ENCODE measurements at places on chromosomes 12 and 14.

GRCh38 chr12:113241191-113242025 is 20.1 kb downstream of the TPCN1 start:
- DNase-seq, result peak; percentile 83

DNA sequence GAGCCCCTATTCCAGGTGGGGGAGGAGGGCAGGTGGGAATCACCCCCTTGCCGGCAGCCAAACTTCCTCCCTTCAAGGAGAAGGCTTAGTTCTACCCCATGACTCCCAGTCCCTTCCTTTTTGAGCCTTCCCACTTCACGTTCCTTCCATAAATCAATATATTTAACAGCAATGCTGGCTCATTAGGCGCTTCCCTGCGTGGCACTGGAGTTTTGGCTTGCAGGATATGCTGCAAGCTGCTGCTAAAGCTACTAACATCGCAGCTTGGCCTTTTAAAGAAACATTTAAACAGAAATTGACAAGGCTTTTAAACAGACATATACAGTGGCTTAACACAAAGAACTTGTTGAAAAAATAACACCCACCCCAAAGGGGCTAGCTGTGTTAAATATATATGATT is 308.0 kb upstream of the FKBP4 start:
- DNase-seq, result no peak

DNA sequence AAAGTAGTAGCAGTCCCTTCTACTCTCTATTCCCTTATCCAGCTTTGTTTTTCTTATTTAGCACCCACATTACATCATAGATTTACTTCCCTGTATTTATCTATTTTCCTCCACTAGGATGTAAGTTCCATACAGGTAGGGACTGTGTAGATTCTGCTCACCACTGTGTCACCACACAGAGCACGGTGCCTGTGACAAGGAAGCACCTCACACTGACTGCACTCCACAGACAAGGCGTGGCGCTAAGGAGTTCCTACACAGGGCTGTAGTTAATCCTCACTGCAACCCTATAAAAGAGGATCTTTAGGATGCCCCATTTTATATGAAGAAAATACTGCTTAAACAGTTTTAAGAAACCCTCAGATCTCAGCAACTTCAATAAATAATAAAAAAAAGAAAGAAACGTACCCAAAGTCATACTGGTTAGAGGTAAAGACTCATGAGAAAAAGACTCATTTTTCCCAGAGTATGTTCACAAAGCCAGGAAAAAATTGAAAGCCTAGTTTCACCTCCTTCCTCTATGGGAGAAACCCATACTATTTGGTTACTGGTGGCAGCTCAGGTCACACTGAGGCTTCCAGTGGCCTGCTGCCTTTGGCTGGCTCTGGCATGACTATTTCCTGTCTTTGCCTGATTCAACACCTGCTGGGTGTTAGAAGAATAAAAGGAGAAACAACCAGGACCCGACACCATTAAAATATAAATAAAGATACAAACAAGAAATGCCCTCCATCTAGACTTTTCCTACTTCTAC is 36.9 kb downstream of the RAD9B start:
- no peak for DNase-seq

DNA sequence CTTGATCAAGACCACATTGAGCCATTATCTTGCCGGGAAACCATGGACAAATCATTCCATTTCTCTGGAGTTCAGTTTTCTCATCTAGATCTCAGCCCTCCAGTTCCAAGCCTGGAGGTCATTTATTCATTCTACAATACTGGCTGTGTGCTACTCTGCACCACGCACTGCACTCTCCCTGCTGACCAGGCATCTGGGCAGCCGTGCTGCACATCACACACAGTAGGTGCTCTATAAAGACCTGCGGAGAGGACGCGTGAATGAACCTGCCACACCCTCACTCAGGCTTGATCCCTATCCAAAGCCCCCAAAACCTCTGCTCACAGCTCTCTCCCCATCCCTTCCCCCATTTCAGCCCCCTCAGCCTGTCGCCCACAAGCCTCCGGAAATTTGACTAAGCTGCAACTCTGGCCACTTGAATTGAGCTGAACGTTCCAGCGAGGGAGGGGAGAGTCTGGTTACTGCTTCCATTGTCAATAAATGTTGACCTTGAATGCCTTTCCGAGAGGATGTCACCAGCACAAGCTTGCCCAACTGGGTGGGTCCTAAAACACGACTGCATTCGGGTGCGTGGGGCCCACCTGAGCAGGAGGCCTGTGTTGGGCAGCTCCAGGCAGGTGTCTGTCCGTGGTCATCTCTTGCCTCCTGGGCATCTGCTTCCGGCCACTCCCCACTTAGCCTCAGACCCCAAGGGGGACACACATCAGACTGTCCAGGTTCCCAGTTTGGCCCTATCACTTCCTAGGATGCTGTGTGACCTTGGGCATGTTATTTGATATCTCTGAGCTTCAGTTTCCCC is 17.8 kb downstream of the FAIM2 start:
- no peak for DNase-seq

- DNase-seq, result no peak
These were observed 25.5 kb upstream of the KCNK10 start for GRCh38 chr14:88348546-88348945.

GRCh38 chr14:58298477-58299400 is at the start of gene ARID4A:
ARID4A (plus strand) TSS chr14:58298555; CDS start chr14:58299855, 1,300 bp downstream.
- DNase-seq, result peak; percentile 53

- no peak for DNase-seq
These were observed 201.0 kb downstream of the TMX1 start for GRCh38 chr14:51441001-51441400.

GRCh38 chr12:49220972-49221371 is 32.1 kb upstream of the TUBA1A start:
- no peak for DNase-seq

GRCh38 chr12:69097619-69098368 is 141.6 kb upstream of the CPSF6 start:
- DNase-seq, result peak; percentile 59

- DNase-seq, result no peak
These were observed 10.0 kb upstream of the ITGA5 start for GRCh38 chr12:54429014-54429471.

DNA sequence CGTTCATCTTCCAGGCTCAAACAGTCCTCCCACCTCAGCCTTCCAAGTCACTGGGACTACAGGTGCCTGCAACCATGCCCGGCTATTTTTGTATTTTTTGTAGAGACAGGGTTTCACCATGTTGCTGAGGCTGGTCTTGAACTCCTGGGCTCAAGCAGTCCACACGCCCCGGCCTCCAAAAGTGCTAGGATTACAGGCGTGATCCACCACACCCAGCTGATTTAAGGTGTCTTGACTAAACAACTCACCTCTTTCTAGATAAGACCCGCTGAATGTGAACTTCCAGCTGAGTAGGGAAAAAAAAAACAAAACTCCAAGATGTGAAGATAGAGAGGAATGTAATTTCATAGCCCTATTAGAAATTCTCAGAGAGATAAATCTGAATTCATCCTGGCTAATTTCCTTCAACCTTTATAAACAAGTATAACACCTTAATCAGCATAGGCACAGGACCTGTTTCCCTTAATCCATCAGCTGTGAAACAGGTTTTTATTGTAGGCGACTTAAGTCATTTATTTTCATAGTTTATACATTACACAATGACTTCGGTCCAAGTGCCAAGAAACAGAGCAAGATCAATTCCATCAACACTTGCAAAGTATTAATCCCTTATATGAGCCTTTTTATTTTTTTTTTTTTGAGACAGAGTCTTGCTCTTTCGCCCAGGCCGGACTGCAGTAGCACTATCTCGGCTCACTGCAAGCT is 51.5 kb downstream of the HCAR2 start:
- DNase-seq, result no peak

DNA sequence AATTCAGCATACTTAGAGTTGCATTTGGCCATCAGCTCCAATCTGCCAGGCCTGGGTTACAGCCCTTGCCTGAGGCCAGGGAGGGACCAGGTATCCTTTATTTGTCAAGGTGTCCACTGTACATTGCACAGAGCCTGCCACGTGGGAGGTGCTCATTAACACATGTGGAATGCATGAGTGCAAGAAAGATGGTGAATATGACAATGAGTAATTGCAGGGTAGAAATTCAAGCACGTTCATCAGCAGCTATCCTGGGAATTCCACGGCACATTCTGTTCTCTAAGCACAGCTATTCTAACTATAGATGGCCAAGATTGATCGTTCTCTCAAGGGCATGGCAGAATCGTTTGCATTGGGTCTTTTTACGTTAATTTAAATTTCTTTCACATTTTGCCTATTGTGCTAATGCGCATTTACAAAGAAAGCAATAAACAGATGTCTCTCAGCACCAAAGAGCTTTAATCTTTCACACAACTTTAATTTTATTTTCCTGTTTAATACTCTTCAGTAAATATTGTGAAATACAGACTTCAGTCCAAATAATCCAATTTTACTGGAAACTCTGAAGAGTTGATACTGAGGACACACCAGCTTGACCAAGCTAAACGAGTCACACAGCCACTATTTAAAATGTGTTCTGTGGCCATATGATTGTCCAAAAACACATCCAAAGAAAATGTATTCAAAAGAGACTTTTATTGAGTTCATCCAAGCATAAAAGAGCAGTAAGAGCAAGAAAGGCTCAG is 1025.7 kb upstream of the TMEM132C start:
- peak; percentile 75 for DNase-seq

DNA sequence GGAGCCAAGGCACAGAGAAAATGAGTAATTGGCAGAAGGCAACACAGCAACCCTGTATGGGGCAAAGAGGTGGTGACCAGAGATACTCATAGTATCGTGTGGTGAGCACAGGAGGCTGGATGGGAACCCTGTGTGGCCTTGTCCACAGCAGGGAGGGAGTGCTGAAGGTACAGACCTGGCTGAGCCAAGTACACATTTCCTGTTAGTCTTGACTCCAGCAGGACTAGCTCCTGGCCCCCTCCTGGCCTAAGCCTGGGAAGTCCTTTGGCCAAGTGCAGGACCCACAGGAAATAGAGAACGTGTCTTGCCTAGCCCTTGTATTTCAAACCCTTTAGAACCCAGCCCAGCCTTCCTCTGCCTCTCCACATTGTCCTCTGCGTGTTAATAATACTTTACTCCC is 289.8 kb upstream of the PWP1 start:
- DNase-seq, result no peak

DNA sequence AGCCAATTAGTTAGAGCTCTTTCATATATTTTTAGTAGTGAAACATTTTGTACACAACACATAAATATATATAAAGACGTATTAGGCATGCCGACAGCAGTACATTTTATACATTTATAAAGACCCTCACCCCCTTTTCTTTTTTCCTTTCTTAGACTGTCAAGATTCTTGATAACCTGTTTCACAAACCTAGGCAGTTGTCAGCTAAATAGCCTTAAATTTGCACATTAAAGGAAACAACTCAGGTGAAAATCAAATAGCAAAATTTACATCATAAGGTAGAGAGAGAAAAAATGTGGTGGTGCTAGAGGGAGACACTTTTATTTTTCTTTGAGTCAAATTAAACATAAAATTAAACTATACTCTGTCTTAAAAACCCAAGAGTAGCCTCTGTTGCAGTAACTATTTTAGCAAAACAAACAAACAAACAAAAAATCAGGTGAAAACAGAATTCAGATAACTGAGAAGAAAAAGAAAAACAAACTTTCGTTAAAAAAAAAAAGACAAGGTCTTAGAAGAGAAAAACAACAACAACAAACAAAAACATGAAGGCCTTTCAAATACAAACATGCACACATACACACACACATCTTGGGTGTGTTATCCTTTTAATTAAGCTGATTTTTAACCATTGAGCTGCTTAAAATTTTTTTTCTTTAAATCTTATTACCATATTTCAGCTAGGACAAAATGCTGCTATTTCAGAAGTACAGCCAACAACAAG is 23.1 kb upstream of the SLC7A8 start:
- no peak for DNase-seq

- peak; percentile 54 for DNase-seq
These were observed 31.2 kb downstream of the CCDC59 start for GRCh38 chr12:82326905-82327503.

DNA sequence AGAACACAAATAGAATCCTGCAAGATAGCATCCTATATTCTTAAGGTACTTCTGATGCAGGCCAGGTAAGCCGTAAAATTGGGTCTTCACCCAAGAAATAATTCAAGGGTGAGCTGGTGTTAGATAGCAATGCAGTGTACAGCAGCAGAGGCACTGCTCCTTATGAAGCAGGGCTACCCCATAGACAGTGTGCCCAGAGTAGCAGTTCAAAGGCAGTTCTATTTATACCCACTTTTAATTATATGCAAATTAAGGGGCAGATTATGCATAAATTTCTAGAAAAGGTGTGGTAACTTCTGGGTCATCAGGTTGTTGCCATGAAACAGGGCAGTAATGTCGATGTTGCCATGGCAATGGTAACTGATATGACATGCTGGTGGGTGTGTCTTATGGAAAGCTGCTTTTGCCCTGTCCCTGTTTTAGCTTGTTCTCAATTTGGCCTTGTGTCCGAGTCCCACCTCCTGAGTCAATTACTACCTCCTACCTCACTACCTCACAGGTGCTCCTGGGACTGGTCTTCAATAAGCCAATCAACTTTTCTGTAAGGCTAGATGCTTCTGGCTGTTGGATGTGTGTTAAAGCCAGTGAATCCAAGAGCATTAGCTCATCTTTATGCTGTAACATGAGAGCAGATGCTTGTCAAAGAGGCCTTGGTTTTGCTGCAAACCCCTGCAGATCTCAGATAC is 61.0 kb downstream of the PPM1A start:
- DNase-seq, result no peak

- peak; percentile 85 for DNase-seq
These were observed 476.1 kb upstream of the SOX5 start for GRCh38 chr12:24425601-24425970.

DNA sequence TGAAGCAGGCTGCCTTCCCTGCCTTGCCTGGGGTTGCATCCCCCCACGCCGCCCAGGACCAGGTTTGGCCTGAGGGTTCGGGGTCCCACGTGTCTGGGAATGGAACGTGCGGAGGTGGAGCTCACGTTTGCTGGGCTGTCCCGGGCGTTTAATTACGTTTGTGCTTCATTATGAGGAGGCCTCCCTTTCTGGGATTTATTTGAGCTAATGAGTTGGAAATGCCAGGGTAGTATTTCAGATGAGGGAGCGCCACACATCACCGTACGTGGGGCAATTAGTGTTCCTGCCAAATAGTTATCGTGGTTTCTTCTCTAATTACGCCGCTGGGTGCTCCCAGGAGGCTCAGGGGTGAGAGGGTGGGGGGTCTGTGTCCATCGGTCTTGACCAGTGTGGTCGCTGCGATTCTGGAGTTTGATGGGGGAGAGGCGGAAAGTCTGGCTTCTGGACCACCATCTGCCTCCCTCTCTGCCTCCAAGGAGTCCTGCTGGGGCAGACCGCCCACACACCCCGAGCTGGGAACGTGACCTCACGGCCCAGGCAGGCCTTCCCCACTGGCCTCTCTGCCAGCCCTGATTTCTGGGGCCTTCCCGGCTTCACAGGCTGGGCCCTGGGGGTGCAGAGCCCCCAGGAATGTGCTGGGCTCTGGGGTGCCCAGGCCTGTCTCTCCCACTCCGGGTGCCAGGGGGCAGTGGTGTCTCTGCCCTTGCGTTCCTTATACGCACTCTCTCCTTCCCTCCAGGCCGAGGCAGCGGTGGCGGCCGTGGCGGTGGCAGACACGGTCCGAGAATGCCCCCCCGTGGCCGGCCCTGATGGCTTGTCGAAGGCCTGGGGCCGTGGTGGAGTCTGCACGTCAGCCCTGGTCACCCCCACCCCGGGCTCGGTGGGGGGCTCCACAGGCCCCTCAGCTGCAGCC is 18.9 kb downstream of the KIF26A start:
- no peak for DNase-seq

GRCh38 chr12:125330645-125331341 is 265.6 kb downstream of the AACS start:
- peak; percentile 82 for DNase-seq

- no peak for DNase-seq
These were observed 2.6 kb downstream of the DCN start for GRCh38 chr12:91179966-91180561.

GRCh38 chr14:106315436-106315835 is 789.1 kb downstream of the TMEM121 start:
- DNase-seq, result no peak

All from astrocyte of the hippocampus (primary cell).